ENCODE measurements at places on chromosomes 2 and 18.
A peak's percentile ranks its signal among the peaks of the same experiment; 100 is the strongest.

DNA sequence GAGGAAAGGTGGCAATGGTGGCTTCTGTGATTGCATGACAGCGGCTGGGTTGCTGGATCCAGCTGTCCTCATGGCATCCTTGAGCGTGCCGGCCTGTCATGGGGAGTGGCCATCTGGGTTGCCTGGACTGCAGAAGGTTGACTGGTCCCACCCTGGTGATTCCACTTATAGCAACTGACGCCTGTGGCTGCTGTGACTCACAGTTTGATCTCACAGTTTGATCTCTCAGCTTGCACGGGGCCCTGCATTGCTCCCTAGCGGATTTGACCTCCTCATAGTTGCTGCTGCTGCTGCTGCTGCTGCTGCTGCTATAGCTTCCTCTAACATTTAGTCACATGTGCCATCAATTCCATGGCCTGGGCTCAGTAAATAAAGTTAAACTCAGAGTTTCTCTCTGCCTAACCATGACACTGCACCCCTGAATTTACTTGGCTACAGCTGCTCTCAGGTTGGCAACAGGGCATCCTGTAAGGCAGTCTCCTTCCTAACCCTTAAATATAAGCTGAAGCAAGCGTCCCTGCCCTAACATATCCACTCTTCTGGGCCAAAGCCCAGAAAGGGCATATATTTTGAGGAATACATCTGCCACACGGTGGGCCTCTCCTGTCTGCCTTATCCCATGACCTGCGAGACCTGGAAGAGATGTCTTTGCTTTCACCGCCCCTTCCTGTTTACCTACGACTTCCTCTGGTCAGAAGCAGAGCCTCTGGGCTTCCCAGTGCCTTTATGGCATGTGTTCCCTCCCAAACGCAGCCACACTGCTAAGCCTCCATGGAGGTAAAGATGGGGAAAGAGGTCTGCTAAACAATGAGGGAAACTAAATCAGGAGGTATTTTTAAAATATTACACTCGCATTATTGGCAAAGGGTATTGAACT lies 37.8 kb upstream of the CCDC150 start:
- no peak for DNase-seq

GRCh38 chr2:9806656-9807055 lies 36.6 kb upstream of the TAF1B start:
- no peak for DNase-seq

- no peak for DNase-seq
Observed at GRCh38 chr18:37393221-37393827, 172.3 kb downstream of the CELF4 start.

- no peak for DNase-seq
Observed at GRCh38 chr2:129458006-129458405, 521.5 kb upstream of the RAB6C start.

DNA sequence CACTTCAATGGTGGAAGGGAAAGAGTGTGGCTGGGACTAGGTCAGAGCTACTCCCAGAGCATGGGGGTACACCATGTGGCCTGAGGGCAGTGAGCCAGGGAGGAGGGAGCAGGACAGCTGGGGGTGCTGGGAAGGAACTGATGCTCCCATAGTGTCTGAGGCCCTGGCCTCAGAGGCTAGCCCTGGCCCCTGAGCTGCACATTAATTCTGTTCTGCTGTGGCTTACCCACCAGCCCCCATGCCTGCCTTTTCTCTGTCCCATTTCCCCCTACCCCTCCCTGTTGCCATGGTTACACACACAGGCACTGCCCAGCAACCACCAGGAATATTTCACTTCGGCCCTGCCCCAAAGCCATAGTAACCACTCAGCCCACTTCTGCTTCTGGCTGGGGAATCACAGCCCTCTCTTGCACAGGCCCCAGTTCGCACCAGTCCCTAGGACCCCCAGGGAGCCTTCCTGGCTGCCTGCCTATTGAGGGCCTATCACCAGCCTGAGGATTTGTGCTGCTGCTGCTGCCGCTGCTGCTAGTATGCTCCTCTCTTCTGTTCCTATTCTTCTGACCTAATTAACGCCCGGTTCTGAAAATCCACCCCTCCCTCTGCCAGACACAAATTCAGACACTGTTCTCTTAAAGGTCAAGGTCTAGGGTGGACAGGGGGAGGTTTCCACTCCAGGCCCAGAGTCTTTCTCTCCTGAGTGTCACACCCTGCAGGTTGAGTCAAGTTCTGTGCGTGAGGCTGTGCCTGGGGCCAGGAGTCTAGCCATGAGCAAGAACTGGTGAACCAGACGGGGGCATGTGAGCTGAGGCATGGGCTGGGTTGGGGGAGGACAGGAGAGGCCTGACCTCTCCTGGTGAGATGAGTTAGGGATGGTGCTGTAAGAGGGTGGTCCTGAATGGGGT lies 87.1 kb upstream of the MCFD2 start:
- DNase-seq = no peak

DNA sequence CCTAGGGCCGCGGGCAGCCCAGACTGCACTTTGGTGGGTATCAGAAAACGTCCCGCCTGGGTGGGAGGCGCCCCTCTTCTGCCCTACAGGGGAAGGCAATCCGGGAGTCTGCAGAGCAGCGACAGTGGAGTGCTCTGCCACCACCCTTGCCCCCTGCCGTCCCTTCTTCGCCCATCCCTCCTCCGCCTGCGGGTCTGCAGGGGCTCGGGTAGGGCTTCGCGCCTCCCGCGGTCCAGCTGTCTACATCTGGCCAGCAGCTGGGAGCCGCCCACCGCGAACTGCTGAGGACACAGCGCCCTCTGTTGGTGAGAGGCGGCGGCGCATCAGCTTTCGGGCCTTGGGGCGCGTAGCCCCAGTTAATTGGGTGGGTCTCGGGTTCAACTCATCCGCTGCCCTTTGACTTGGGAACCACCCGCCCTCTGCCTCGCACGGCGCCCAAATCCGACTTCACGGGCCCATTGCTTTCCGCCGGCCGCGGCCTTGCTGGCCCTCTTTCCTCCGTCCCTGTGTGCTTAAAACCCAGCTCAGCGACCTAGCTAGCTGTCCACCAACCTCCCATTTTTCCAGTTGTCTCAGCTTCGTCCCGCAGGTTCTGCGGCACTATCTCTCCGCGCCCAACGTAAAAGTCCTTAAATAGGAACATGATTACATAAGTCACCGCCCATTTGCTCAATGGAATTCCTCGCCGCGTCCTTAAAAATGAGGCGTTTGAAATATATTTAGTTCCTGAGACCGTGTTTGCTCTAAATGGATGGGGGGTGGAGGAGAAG lies 17.6 kb downstream of the WNT10A start:
- peak; percentile 53 for DNase-seq

GRCh38 chr2:74526649-74527230 lies 709 bp upstream of the DQX1 start:
- no peak for DNase-seq

- no peak for DNase-seq
Observed at GRCh38 chr2:49914281-49914680, 760.0 kb upstream of the FSHR start.

GRCh38 chr2:20584399-20585358 lies 66.2 kb downstream of the HS1BP3 start:
- DNase-seq = no peak

DNA sequence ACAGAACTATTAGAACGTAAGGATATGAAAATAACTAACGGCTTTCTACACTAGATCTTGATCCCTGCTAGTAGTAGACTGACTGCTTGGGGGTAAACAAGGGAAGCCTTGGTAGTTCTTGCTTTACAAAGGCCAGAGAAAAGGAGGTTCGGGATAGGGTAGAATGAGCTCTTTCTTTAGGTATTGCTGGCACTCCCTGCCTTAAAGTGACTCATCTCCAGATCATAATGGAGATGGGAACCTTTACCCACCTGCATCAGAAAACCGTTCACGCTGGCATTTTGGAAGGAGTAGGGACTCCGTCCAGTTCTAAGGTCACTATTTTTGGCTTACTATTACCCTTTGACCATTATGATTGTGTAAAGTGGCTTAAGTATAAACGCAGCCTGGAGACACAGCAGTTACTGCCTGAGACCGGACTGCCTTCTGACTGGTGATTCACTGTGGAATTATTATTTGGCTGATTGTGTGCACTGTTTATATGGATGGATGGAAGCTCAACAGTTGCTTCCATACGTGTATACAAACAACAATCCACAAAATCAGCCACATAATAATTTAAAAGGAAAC lies 482.5 kb downstream of the STK39 start:
- no peak for DNase-seq

DNA sequence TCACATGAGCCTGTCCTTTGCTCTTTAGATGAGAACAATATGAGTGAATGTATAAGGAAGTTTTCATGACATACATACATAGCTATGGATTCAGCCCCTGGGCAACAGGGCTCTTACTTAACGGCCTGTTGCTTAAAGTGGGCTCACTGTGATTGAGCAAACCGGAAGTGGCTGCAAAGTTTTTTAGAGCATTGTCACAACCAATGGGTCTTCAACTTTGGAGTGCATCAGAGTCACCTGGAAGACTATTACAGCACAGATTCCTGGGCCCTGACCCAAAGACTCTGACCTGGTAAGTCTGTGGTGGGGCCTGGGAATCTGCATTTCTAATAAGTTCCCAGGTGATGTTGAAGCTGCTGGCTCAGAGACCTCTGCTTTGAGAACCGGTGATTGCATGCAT lies 106.3 kb upstream of the SEC11C start:
- no peak for DNase-seq

DNA sequence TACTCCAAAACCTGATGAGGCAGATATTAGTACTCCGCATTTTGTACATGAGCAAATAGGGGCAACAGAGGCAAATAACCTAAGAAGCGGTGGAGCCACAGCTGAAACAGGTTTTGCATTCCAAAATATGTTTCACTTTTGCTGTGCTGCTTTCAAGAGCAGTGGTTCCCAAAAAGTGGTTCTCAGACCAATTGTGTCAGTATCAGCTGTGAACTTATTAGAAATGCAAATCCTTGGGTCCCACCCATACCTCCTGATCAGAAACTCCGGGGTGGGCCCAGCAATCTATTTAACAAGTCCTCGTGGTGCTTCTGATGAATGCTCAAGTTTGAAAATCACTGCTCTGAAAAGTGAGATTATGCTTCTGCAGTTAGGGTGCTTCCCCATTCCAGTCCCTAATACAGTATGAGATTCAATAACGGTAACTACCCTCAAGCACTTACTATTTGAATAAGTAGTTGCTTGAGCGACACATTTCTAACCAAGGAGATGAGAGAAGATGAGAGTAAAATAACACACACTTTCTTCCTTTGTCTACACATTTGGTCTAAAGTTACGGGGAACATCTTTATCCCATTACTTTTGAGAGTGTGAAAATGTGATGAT lies 17.8 kb upstream of the TCF4 start:
- no peak for DNase-seq

DNA sequence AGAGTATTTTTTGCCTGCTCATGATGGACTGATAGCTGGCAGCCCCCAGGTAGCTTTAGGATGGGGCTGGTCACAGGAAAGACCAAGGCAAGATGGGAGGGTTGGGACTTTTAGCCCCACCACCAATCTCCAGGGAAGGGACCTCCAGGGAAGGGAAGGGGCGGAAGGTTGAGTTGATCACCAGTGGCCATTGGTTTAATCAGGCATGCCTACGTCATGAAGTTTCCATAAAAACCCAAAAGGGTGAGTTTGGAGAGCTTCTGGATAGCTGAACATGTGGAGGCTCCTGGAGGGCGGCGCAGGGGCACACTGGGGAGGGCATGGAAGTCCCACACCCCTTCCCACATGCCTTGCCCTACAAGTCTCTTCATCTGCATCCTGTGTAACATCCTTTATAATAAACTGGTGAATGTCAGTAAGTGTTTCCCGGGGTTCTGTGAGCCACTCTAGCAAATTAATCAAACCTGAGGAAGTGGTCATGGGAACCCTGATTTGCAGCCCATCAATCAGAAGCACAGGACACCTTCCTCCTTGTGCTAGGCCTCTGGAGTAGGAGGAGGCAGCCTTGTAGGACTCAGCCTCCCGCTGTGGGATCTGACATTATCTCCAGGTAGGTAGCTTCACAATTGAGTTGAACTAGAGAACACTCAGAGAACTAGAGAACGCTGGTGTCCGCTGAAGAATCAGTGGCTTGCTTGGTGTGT lies 30.3 kb downstream of the RAB31 start:
- DNase-seq = no peak

DNA sequence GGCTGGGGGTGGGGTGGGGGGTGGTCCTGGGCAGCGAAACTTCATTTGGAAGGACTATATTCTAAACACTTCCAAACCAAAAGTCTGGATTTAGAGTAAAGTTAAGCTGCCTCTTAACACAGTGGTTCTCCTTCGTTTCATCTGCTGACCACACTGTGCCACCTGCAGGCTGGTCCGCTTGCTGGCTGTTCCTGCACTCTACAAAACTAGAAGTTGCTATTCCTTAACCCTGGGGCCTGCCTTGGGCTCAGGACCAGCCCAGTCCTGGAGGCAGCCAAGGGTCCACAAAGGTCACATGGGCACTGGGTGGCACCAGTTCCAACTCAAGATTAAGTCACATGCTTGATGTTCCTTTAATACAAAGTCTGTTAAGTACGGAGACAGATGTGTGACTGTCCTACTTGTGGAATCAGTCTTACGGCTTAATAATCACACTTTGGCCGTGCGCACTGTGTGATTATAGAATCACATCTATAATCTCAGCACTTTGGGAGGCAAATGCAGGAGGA lies 195.4 kb downstream of the FAM210A start:
- no peak for DNase-seq

DNA sequence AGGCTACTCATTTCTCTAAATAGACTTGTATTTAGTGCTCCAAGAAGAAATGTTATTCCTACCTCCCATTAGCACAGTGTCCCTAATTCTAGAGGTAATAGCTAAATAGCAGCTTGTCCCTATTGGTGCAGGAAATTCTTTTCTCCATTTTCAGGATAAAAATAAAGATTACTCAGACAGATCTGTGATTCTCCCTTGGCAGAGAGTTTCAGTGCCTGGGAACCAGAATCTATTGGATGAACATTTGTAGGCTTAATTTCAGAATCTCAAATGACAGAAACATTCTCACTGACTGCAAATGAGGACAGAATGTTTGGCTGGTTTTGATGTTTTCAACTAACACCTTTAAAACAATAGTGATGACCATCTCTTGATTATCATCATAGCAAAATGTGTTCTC lies 33.3 kb upstream of the LGALSL start:
- no peak for DNase-seq

DNA sequence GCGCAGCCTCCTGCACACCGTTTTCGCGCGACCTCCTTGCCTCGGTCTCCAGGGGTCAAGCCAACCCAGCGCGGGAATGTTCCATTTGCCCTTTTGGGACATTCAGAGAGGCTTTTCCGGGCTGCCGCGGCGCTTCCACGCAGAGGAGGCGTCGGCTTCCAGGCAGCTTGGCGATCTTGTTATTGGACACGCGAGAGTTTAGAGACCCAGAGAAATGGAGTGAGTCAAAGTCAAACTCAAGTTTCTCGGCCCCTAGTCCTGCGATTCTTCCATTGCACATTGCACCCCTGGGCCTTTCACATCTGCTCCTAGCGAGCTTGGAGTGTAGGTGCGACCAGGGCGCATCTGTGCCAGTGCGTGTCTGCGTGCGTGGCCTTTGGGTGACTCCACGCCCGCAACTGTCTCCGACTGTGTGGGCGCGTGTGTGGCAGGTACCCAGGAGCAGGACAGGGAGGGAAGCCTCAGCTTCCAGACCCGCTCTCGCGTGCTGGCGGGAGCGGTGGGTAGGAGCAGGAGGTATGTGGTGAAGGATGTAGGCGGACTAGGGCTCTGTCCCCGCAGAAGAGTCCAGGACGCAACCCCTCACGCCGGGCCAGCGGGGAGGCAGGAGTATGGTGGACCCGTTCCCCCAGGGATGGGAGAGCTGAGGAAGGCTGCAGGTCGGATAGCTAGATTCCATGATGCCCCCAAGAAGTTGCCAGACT lies 13.5 kb downstream of the SIX3 start:
- DNase-seq = no peak

- no peak for DNase-seq
Observed at GRCh38 chr2:37543999-37544557, 127.4 kb downstream of the CDC42EP3 start.

GRCh38 chr2:20925265-20925889 lies 102.5 kb upstream of the LDAH start:
- DNase-seq = no peak

GRCh38 chr2:210445116-210445707 lies 31.3 kb downstream of the LANCL1 start:
- DNase-seq = no peak

Measured in stimulated activated CD4-positive, alpha-beta T cell treated with anti-CD3 and anti-CD28 coated beads, Interleukin-1b, Interleukin-23, amount 100 ng/mL, for 1 hour (primary cell).